Stimulated activated CD4-positive, alpha-beta T cell treated with anti-CD3 and anti-CD28 coated beads, Interleukin-4, amount 100 ng/mL, for 24 hours (primary cell): ENCODE measurements at places on chromosomes 13 and 19.

DNA sequence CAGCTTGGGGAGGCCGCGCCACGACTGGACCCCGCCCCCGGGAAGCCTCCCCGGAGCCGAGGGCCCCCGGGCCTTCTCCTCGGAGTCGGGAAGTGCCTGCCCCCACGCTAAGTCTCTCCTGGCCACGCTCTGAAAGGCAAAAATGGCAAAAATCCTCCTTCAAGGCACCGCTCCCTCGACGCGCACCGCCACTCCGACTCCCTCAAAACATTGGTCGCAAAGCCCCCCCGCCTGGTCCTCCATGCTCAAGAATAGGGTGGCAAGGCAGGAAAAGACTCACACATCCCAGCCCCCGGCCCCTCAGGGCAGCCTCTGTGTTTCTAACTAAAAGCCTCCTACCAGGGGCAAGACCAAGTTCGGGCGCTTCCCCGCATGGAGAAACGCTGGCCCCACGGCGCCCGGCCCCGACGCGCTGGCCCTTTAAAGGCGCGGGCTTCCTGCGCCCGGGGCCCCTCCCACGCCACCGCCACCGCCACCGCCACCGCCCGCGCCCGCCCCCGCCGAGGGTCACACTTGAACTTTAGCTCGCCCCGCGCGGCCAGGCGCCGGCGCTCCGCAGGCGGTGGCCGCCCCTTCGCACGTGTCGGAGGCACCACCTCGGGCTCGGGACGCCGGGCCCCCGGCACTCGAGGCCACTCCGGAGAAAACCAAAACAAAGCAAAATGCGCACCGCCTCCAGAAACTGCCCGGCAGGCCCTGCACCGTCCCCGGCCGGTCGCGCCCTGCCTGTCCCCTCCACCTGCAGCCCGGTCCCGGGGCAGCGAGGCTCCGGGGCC lies 1.9 kb downstream of the FOXO1 start:
- DNase-seq: peak; percentile 64

GRCh38 chr19:10454267-10454666 lies 33.9 kb downstream of the PDE4A start:
- DNase-seq: no peak

DNA sequence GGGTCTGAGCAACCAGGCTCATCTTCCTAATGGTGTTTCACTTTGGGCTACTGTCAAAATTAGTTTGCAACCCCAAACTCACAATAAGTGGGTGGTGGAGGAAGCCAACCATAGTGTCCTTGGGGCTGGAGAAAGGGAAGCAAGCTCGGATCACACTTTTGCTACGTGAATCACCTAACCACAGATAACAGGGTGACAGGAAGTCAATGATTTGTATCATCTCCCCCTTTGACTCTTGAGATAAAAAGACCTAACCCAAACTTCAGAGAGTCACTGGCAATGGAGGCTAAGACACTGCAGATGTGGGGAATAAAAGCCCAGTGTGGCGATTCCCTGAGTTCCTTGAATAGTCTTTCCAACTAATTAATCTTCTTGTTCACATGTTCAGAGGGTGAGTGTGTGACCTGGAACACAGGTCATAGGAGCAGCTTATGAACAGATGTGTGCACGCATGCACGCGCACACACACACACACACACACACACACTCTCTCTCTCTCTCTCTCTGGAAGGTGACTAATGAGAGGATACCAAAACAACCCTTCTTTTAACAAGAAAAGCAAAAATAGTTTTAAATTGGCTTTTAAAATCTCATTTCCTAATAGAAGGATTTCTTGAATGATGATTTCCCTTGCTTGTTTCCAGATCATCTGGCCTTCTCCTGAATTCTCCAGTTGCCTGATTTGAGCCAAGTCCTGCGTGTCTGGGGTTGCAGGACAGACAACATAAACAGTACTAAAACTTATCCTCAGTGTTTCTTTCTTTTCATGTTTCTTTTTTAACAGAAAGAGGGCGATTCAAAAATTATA lies 21.2 kb upstream of the DOCK9 start:
- DNase-seq: peak; percentile 26

GRCh38 chr13:23946900-23947299 lies 49.6 kb upstream of the C1QTNF9B start:
- DNase-seq: no peak

DNA sequence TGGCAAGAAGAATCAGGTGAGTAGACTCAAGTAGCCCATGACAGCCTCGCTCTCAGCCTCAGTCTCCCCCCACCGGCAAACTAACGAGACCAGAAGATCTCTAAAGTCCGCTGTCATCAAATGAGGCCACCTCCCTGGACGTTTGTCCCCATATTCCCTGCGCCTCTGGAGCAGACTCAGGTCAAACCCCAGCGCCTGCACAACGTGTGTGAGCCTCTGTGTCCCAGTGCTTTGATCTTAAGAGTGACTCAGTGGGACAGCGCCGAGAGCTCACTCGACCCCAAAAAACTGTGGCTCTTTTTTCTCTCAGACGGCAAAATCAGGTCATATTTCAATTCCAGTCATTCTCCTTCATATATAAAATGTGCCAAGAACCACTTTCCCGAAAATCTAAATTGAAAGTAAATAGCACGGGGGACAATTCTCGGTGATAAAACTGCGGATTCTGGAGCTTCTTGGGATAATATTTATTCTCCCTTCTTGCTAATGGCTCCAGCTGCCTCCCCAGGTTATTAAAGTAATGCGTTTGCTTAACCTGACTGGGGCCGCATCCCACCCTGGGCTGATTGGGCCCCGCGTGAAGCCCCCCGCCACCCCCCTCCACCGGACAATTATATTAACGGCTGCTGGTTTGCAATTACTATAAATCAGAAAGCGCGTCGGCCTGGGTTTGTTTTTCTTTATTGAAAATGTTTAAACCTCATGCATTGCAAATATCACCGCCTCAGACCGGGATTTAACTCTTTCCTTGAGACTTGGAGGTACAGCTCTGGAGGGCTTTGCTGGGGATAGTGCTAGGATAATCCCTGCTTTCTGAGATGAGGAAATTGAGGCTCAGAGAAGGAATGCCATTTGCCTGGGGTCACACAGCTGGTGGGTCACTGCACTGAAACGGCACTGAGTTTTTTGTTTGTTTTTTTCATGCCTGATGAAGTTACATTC lies 37.5 kb upstream of the ZNRF4 start:
- DNase-seq: no peak

GRCh38 chr19:5093297-5093928 lies 124.5 kb downstream of the KDM4B start:
- DNase-seq: no peak

DNA sequence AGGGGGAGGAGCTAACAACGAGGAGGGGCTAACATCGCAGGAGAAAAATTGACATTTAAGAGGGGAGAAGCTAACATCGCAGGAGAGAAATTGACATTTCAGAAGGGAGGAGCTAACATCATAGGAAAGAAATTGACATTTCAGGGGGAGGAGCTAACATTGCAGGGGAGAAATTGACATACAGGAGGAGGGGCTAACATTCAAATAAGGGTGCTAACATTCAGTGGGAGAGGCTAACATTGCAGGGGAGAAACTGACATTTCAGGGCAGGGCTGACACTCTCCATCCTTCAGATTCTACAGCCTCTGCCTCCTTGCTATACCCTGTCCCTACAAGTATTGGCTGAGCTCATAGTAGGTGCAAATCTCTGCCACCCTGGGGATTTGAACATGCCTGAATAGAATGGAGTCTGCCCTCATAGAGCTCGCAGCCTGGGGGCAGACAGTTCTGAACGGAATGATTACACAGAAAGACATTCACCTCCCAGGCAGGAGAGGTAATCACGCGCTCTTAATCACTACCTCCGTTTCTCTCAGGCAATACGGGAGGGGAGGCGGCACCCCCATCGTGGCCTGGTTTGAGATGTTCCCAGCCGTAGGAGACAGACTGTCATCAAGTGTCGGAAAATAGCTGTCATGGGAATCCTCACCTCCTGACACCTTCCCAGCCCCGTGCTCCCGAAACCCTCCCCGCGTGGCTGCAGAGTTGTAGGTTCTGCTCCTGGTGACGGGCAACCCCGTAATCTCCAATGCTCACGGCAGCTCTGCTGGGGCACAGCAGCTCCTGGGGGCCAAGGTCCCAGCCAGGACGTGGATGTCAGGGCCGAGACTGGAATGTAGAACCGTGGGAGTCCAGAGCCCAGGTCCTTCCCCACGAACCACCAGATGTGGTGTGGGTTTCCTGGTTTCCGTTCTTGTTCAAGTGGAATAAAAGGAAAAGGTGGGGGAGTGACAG lies 9.5 kb downstream of the GPR32 start:
- DNase-seq: no peak

DNA sequence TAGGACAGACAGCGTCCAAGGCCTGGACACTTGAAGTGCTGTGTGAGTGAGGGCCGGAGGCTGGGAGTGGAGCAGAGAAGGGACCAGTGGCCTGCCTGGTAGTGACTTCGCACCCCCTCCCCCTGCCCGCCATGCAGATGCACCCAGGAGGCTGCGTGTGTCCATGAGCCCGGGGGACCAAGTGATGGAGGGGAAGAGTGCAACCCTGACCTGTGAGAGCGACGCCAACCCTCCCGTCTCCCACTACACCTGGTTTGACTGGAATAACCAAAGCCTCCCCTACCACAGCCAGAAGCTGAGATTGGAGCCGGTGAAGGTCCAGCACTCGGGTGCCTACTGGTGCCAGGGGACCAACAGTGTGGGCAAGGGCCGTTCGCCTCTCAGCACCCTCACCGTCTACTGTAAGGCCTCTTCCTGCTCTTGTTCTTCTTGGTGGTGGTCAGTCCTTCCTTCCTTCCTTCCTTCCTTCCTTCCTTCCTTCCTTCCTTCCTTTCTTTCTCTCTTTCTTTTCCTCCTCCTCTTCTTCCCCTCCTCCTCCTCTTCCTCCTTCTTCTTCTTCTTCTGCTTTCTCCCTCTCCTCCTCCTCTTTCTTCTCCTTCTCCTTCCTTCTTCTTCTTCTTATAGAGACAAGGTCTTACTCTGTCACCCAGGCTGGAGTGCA lies 6.0 kb upstream of the FFAR1 start:
- DNase-seq: no peak

GRCh38 chr13:44904967-44905366 lies 84.3 kb downstream of the NUFIP1 start:
- no peak for DNase-seq

GRCh38 chr19:18390065-18390907 lies 4.3 kb downstream of the GDF15 start:
- DNase-seq: no peak

GRCh38 chr19:45906221-45906620 lies 3.8 kb upstream of the MYPOP start:
- no peak for DNase-seq

DNA sequence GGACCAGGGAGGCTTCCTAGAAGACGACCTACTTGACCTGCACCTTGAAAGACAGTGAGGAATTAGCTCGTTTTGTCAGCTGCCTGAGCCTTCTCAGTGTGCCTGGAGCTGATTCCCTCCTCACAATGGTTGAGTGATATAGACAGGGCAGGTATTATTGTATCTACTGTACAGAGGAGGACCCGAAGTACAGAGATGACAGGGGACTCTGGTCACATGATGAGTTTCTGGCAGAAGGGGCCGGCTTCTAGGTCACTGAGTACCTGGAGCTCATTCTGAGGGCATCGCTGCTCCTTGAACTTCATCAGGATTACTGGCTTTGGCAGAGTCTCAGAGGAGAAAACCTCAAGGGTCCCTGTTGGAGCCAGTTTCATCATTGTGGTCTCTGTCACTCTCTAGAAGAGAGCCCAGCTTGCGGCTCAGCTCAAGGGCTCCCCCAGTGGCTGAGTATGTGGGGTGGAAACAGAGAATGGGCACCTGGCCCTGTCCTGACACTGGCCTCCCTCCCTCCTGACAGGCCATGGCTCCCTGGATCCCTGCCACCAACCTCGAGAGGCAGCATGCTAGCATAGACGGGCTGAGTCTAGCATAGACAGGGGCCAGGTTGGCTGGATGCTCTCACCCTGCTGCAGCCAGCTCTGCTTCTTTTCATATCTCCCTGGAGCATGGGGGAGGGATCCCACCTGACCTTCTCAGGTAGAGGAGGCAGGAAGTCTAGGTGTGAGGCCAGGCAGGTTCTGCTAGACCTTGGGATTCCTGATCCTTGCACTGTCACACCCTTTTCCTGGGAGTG lies 38.7 kb downstream of the NFIX start:
- DNase-seq: peak; percentile 47

DNA sequence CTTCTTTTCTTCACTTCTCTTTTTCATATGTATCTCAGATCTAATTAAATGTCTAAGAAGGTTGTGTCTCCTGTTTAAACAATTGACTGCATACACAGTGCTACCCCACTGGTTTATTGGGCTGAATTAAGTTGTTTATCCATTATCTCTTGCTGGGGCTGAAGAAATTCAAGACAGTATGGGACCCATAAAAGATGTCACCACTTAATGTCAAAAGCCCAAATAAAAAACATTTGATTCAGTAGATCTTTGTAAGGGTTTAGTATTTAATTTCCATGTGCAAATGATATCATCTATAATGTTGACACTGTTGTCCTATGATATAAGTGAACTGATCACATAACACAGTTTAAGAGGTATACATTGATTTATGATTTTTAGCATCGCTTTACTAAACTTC lies 1431.9 kb upstream of the PCDH20 start:
- no peak for DNase-seq

DNA sequence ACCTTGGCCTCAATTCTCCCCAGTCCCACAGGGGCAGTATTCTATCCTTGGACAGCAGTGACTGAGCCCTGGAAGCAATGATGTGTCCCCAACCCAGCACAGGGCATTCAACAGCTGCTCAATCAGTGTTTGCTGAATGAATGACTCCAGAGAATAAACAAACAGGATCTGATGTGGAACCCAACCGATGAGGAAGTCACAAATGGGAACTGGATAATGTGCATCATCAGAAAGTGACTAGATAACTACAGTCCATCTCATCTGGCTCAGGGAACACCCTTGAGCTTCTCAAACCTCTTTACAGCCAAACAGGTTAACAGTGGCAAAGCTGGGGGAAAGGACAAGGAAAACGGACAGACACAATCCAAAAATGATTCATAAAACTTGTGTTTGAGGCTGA lies 8.2 kb downstream of the SLC25A30 start:
- DNase-seq: no peak

GRCh38 chr13:111597191-111597611 lies 276.8 kb downstream of the TEX29 start:
- DNase-seq: no peak

- DNase-seq: no peak
Observed at GRCh38 chr13:61954092-61954491, 538.4 kb upstream of the PCDH20 start.

DNA sequence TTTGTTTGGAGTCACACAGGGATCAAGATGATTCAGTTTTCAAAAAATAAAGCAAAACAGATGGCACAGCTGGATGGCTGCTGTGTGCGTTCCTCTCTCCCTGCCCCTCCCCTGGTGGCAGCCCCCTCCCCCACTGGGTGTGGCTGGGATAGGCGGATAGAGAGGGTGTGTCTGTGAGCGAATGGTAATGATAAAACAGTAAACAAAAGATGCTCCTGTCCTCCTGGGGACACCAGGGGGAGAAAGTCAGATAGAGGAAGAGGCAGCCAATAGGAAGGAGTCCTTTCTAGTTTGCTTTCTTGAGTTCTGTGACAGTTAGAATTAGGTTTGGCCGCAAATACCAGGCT lies 6.5 kb downstream of the TMEM255B start:
- DNase-seq: no peak
